ENCODE measurements at places on chromosomes 13 and 19.

DNA sequence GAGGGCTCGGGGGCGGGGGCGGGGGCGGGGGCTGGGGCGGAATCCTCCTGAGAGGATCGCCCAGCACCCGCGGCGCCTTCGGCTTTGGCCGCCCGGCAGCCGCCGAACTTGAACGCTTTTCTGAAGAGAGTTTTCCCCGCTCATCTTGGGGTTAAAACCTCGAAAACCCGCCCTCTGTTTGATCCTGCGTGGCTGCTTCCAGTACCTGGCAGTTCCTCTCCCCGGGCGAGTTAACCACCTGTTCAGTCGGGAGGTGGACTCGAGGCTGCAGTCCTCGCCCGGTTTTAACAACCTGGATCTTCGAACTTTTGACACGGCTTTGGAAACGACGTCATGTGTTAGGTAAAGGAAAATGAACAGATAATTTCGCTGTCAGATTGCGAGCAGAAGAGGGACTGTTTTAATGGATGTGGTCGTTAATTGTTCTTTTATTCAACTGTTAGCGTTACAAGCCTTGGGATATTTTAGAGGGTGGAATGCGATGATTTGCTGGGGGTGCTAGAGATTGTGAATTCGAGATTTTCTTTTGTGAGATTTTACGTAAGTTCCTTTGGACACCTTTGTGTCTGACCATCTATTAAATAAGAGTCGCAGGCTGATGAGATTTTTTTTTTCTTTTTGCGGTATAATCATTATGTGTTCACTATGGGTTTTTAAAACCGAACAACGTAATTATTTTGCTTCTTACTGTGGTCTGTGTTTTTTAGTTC, 1.0 kb downstream of the FNDC3A start:
- DNase-seq, result peak; percentile 77

DNA sequence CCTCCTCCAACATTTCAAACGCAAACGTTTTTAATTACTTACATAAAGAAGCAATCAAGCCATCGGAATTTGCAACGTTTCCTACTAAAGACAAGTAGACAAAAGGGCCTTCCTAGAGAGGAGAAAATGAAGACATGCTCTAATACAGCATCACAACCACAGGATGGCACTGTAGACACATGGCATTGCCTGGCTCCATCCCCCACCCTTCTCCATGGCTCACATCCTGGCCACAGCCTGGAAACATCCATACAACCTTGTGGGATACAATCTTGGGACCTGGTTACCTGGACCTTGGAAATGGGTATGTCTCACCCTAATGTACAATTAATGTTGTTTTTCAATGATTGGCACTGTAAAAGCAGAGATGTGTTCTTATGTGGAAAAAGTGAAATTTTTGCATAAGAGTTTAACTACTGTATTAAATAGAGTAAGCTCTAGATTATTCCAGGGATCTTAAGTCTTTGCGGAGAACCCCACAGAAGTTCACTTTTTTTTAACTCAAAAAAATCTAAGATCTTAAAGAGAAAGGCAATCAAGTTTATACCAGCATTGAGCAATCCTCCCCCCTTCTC, 21.5 kb downstream of the EBPL start:
- peak; percentile 73 for DNase-seq

DNA sequence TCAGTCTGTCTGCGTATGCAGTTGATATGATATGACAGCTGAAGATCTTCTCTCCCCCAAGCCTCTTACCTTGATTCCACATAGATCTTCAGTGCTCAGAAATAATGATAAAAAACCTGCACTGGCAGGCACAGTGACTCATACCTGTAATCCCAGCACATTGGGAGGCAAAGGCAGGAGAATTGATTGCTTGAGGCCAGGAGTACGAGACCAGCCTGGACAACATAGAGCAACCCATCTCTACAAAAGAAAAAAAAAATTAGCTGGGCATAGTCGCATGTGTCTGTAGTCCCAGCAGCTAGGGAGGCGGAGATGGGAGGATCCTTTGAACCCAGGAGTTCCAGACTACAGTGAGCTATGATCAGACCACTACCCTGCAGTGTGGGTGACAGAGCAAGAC, 551.0 kb upstream of the MIR17HG start:
- no peak for DNase-seq

- DNase-seq, result no peak
Observed at GRCh38 chr19:35169221-35169995, 14.9 kb downstream of the FXYD5 start.

DNA sequence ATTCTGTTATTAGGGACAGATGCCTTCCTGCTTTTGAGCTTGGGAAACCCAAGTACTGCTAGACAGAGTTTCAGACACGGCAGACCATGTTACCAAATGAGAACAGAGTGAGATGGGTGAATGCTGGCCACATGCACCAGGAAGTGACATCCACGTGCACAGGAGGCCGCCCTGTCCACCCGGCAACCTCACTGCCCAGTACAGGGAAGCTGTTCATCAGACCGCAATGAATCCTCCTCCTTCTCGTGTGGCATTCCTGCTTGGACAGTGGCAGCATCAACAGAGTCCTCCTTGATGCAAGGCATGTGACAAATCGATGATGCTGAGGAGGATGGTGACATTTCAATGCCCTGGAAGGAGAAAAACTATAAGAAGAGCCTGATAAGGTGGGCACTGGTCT, 191.0 kb upstream of the SOX1 start:
- no peak for DNase-seq

DNA sequence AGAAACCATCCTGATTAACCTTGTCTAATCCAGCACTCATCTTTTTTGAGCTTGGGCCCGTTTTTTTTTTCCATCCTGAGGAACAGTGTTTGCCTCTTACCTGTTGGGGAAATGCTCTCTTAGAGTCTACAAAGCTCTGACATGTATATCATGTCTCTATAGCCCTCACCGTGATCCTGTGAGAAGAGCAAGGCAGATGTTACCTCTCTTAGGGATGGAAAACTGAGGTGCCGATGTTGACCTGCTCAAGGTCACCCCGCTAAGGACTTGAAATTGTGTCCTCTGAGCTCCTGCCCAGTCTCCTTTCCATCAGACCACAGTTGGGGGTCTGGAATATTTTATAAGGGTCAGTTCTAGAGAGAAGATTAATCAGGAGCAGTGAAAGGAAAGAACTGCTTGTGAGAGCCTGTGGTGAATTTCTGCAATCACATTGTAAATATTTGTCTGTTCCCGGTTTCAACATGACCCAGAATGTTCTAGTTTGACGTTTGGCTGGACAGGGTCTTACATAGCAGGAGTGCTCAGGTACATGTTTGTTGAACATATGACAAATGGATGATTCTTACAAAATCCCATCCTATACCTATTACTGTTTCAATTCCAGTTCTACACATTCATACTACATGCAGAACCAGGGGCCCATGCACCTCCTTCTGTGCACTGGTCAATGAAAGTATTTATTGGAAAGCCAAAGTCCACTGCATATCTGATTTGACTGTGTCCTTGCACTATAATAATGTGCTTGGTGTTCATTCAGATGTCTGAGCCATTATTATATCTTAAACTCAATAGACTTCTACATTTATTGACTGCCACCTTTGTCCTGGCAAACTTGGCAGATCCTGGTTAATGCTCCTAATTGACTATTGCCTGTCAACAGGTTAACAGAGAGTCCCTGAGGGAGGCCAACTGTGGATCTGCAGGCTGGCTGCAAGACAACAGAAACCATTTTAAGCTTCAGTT, 12.1 kb downstream of the SLC25A15 start:
- DNase-seq, result no peak

DNA sequence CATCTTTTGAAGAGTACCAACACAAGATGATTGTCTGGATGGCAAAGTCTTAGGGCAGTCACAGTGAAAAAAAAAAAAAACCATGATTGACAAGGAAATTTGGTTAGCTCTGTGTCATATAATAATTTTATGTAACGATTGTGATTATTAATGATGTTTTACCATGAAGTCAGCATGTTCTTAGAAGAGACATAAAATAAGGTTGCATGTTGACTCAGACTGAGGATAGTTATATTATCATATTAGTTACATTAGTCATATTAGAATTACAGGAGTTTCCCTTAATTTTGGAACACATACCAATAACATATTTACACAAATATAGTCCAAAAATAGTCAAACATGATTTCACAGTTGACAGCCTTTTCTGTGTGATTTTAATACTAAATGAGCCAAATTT, 5.7 kb downstream of the ZNF431 start:
- DNase-seq, result peak; percentile 25
